ENCODE measurements at places on chromosomes 3 and 15.

- DNase-seq = no peak
Observed at GRCh38 chr3:50267280-50267913, 1.6 kb upstream of the SEMA3B start.

DNA sequence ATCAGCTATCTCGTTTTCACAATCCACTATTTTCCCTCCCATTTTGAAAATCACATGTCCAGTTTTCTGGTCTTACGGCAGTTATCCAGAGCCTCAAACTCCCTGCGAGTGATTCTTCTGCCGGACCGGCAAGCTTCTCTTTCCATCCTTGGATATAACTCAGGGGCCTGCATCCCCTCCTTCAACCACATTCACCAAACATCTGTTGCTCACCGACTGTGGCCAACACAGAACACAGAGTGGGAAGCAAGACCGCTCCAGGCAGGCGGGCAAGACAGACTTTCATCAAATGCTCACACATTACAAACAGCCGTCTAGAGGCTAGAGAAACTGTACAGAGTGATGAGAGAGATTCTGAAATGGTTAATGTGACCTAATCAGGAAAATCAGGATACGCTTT, 7.6 kb upstream of the SLC12A8 start:
- no peak for DNase-seq

GRCh38 chr15:22794063-22794462, 7.6 kb downstream of the NIPA1 start:
- no peak for DNase-seq

DNA sequence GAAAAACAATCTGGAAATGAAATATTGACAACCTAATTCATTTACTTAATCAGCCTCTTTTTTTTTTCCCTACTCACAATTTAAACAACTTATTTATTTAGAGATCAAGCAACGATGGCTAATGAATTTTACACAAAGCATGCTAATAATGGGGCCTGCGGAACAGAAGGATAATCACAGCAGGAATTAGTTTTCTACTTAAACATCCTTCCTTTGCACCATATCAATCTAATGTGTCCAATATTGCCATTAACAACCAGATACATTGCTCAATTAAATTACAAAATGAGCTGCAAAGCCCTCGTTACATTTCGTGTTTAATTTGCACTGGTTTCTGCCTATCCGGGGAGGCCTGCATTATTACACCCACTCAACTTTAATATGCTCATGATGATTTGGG, 99.2 kb downstream of the RAB11A start:
- no peak for DNase-seq

GRCh38 chr3:126932188-126932931, 50.6 kb upstream of the PLXNA1 start:
- no peak for DNase-seq

DNA sequence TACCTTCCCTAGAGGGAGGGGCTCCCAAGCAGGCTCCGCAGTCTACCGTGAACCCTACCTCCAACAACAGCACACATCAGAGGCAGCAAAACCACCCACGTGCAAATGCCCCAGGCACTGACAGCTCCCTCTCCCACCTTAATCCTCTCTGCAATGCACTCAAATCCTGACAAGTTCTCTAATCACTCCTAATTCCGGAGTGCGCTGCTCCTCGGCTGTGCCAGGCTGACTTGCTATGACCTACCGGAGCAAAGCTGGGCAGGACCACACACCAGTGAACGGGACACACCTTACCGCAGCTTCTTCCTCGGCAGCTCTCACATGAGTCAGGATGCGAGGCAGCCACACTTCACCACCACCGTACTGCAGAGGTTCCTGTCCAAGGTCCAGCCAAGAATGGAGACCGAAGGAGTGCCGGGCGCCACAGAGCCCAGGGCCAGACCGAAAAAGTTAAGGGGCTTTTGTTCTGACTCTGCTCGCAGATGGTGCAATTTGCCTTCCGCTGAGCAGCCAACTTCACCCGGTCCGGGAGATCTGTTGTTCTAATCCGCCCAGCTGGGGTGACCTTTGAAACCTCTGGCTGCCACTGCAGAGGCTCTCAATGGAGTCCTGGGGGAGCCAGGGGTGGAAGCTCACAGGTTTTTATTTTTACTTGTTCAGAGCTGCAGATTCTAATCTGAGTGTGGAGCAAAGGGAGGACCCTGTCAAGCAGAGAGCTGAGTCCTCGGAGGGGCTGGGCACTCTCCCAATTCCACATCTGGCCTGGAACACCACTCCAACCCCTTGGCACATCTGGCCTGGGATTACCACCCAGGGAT, 84.4 kb downstream of the MYLK start:
- DNase-seq = no peak

GRCh38 chr3:146189519-146190173, 28.7 kb upstream of the PLOD2 start:
- no peak for DNase-seq

DNA sequence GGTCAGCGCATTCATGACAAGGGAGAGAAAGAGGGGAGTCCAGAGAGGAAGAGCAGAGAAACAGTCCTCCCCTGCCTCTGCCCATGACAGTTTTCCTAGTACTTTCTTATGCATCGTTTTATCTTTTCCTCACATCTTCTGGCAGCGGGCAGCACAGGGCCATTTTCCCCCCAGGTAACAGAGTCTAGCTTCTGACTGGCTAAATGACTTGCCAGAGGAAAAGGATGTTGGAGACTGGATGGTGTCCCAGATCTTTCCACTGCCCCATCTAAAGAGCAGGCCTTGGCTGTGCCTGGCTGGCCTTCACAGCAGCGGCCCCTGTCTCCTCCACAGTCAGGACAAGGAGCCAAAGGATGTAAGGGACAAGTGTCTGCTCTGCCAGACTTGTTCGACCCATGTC, 59.3 kb downstream of the CTDSPL start:
- no peak for DNase-seq

- DNase-seq = no peak
Observed at GRCh38 chr15:57045741-57046382, 127.4 kb downstream of the TCF12 start.

DNA sequence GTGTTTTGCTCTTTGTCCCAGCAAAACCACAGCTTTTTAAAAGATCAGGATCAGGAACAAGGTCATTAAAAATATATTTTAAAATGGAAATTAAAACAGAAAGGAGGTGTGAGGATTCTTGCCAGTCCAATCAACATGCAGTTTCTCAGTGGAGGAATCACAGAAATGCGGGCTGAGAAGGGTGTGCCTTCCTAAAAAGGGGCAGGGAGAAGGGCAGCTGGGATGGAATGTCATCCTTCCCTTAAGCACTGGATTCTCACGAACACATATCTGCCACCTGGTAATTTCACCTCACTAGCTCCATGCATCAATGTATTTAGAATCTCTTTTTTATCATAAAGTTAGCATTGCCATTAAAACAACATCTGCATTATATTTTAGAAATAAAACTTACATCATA, 21.4 kb downstream of the ABI3BP start:
- no peak for DNase-seq

GRCh38 chr3:119974656-119975055, 119.6 kb downstream of the GSK3B start:
- no peak for DNase-seq

DNA sequence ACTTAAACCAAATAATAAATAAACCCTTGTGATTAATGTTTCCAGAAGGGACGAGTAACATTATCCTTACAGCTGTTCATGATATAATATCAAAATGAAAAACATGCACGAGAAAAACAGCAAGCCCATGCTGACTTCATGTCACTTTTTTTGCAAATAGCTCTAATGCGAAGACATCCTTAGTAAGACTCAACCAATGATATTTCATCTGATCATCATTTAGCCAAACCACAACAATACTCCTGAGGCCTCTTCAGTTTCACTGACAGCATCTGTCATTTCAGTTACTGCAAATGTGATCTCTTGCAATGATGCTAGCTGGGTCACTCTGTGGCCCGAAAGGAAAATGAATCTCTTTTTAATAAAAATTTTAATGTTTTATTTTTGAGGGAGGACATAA, 74.0 kb downstream of the POLR2M start:
- no peak for DNase-seq

DNA sequence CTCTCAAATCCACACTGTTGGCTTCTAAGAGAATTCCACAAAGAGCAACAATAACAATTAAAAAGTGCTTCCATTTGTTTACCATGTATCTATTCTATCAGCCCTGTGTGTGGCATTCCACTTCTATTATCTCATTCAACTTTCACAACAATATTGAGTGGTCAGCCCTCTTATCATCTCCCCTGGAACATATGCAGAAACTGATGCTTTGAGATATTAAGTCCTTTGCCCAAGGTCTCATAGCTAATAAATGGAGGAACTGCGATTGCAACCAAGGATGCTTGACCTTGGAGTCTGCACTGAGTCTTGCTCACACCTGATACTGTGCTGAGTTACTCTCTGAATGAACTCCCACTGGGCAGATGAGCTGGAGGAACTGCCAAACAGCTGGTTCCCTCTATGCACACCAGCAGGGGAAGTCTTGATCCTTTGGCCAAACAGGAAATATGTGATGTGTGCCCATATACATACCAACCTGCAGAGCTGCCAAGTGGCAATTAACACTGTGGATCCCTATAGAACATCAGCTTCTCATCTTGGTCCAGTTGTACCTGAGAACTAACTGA, 144.7 kb upstream of the WNT5A start:
- DNase-seq = no peak

GRCh38 chr3:49422379-49423248, at the start of gene AMT:
TSS of gene AMT (minus strand) at chr3:49422473. CDS start at chr3:49422450, 23 bp downstream.
- no peak for DNase-seq

- no peak for DNase-seq
Observed at GRCh38 chr3:171351676-171352075, 108.5 kb downstream of the TNIK start.

- no peak for DNase-seq
Observed at GRCh38 chr3:154132777-154133375, 11.7 kb downstream of the ARHGEF26 start.

GRCh38 chr15:48367483-48367882, 36.3 kb downstream of the DUT start:
- DNase-seq = no peak

- DNase-seq = no peak
Observed at GRCh38 chr3:109678600-109678999, 341.3 kb upstream of the DPPA4 start.

- no peak for DNase-seq
Observed at GRCh38 chr3:62538691-62539356, 165.5 kb upstream of the FEZF2 start.

GRCh38 chr3:14452740-14453710, 50.6 kb downstream of the SLC6A6 start:
- no peak for DNase-seq

GRCh38 chr3:122984007-122984406, 43.6 kb downstream of the SEMA5B start:
- no peak for DNase-seq

- no peak for DNase-seq
Observed at GRCh38 chr3:37147666-37148065, 26.7 kb downstream of the LRRFIP2 start.

DNA sequence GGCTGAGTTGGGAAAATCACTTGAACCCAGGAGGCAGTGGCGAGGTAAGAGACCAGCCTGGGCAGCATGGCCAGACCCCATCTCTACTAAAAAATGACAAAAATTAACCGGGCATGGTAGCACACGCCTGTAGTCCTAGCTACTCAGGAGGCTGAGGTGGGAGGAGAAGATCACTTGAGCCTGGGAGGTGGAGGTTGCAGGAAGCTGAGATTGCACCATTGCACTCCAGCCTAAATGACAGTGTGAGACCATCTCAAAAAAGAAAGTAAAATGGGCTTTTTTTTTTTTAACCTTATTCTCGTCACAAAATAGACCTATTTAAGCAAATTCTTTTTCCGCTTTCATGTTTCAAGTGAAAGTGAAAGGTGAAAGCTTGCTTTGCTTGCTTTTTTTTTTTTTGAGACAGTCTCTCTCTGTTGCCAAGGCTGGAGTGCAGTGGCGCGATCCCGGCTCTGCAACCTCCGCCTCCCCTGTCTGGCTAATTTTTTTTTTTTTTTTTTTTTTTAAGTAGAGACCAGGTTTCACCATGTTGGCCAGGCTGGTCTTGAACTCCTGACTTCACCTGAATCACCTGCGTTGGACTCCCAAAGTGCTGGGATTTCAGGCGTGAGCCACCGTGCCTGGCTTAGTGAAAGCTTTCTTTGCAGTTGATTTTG, 3.6 kb downstream of the PDIA3 start:
- DNase-seq = no peak

DNA sequence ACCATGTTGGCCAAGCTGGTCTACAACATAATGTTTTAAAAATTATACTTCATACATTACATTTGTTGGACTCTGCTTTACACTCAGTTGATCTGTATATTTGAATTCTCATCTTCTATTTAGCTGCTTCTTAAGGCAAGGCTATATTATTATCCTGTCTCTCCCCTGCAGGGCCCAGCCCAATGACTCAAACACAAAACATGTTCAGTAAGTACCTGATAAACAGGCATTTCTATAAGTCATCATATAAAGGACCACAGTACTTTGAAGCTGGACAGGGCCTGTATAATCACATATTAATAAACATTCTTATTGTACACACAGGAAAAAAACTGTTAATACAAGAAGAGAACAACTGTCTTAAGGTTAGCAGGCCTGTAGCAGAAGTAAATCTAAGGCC, 36.2 kb downstream of the NGLY1 start:
- DNase-seq = no peak

- no peak for DNase-seq
Observed at GRCh38 chr3:21991061-21991460, 240.1 kb upstream of the ZNF385D start.

- DNase-seq = no peak
Observed at GRCh38 chr15:77119446-77119845, 48.5 kb upstream of the TSPAN3 start.

GRCh38 chr15:66456211-66456610, 41.4 kb downstream of the SNAPC5 start:
- DNase-seq = no peak

- no peak for DNase-seq
Observed at GRCh38 chr15:35115155-35115725, 30.1 kb upstream of the NANOGP8 start.

DNA sequence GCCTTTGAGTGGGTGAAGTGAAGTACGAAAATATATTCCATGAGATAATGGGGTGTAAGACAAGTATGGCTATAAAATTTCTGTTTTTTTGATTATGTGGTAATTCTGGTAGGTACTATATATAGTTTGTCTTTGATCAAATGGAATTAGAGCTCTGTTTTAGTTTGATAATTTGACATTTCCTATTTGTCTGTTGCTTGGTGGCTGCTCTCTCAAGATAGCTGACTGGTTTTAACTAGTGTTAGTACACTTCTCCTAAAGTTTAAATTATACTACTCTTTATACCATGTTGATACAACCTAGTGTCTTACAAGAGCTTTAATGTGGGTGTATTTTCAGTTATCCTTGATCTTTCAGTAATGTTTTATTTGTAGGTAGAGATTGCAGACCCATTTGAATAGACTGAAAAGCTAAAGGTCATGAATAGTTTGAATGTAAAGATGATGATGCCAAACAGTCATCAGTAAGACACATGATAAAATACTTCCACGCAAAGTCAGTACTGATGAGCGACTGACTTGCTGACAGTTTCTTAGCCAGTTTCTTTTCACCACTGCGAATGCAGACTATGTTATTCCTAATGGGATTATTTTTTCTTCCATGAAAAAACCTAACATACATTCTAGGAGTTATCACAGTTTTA, 15.2 kb downstream of the SACM1L start:
- DNase-seq = no peak

GRCh38 chr3:8987226-8987625, 24.0 kb upstream of the RAD18 start:
- DNase-seq = no peak

All from activated naive CD8-positive, alpha-beta T cell treated with anti-CD3 and anti-CD28 coated beads, Interleukin-2, amount 50 U/mL, for 16 hours (primary cell).